H9 (cell line): ENCODE measurements at places on chromosomes 3 and 15. TPM values are rescaled to one million over a fixed set of nuclear protein-coding genes. Genes with fewer than 3 reads are reported as not detected.

Gene LRRC28
- total RNA-seq = 15.0 and 17.6 TPM in 2 replicates

- peaks cover 64% of the 10 kb centered on the region for H3K36me3 ChIP-seq
- peak; percentile 51 for DNase-seq
- H3K4me1 ChIP-seq = no peaks in the 10 kb centered on the region
- no peaks in the 10 kb centered on the region for H3K27me3 ChIP-seq
- H3K27ac ChIP-seq = no peak overlapping the region
These were observed 14.1 kb upstream of the CXCR6 start for GRCh38 chr3:45929042-45929679.

Gene TIPIN
- 26.9 and 28.3 TPM in 2 replicates for total RNA-seq

- H3K36me3 ChIP-seq = no peaks in the 10 kb centered on the region
- peaks cover 22% of the 10 kb centered on the region; the same call in 1 of the 2 replicates for H3K27me3 ChIP-seq
- H3K4me1 ChIP-seq = no peaks in the 10 kb centered on the region
These were observed 492 bp upstream of the FAM43A start for GRCh38 chr3:194685065-194685717.

- H3K27ac ChIP-seq = no peak overlapping the region
- peaks cover 3% of the 10 kb centered on the region; the same call in 1 of the 3 replicates for H3K36me3 ChIP-seq
- DNase-seq = no peak
- H3K4me1 ChIP-seq = no peaks in the 10 kb centered on the region
- no peak overlapping the region for H3K4me3 ChIP-seq
- no peaks in the 10 kb centered on the region for H3K27me3 ChIP-seq
These were observed 136.6 kb downstream of the SUCLG2 start for GRCh38 chr3:67517781-67518180.

Gene LDHAL6B
- not detected in 2 replicates for total RNA-seq

Gene NOX5
- total RNA-seq = 0.04 TPM in 1 of 2 replicates, not detected in the other

Gene PIGBOS1
- total RNA-seq = 10.4 and 11.5 TPM in 2 replicates

Gene GPR149
- not detected in 2 replicates for total RNA-seq

Gene FOXL2
- total RNA-seq = 0.22 and 0.29 TPM in 2 replicates

DNA sequence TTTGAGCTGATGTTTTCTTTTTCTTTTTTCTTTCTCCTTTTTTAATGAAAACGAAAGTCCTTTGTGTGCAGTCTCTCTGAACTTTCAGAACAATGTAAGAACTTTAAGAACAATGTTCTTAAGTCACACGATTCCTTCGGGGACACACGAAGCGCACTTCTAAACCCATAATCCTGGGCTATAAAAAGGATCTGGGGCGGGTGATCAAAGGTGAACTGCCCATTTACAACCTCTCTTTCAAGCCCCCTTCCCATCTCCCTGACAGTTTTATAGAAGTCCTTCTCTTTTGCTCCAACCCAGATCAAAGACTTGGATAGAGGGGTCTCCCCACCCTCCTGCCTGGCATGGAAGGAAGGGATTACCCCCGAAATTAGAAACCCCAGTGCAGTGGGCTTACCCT, 126.8 kb downstream of the BDH1 start:
- H3K36me3 ChIP-seq = no peaks in the 10 kb centered on the region
- no peak overlapping the region for H3K4me3 ChIP-seq
- H3K27ac ChIP-seq = no peak overlapping the region
- no peaks in the 10 kb centered on the region for H3K27me3 ChIP-seq
- no peak for DNase-seq

GRCh38 chr3:103393395-103394186, 958.8 kb downstream of the ZPLD1 start:
- H3K4me3 ChIP-seq = no peak overlapping the region
- H3K4me1 ChIP-seq = no peaks in the 10 kb centered on the region
- H3K36me3 ChIP-seq = no peaks in the 10 kb centered on the region
- H3K27ac ChIP-seq = no peak overlapping the region
- no peak for DNase-seq

- no peak overlapping the region for H3K27ac ChIP-seq
- no peak for DNase-seq
- no peak overlapping the region for H3K4me3 ChIP-seq
- no peaks in the 10 kb centered on the region for H3K27me3 ChIP-seq
These were observed 288.9 kb downstream of the FAM43A start for GRCh38 chr3:194974468-194975135.

Gene SOX14
- 0.35 and 0.57 TPM in 2 replicates for total RNA-seq

Gene CLDN16
- total RNA-seq = not detected in 2 replicates

GRCh38 chr3:33646406-33646805, 71.6 kb downstream of the CLASP2 start:
- no peaks in the 10 kb centered on the region for H3K36me3 ChIP-seq
- H3K4me3 ChIP-seq = no peak overlapping the region
- DNase-seq = no peak
- peaks cover 3% of the 10 kb centered on the region for H3K4me1 ChIP-seq
- no peaks in the 10 kb centered on the region for H3K27me3 ChIP-seq

DNA sequence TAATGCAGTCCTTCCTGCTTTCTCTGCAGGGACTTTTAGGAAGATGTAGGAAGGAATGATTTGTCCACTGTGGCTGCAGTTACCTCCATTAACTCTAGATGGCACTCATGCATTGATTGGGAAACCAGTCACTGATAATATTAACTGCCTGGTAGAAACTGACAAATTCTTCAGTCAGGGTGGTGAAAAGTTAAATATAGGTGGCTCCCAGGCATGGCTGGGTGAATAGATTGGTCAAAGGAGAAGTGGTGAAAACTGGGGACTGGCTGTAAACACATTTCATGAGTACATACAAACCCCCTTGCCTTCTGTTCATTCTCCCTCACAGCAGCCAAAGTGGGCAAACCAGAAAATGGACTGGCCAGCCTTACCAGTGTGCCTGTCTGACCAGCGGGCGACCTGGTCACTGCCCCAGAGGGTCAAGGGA, 333.4 kb downstream of the THSD4 start:
- peak; percentile 63 for DNase-seq
- no peaks in the 10 kb centered on the region for H3K27me3 ChIP-seq

Gene LRRIQ4
- total RNA-seq = 0.26 TPM in 1 of 2 replicates, not detected in the other

GRCh38 chr15:75590239-75590638, 11.1 kb upstream of the PTPN9 start:
- no peak for DNase-seq
- H3K36me3 ChIP-seq = no peaks in the 10 kb centered on the region
- H3K4me3 ChIP-seq = no peak overlapping the region

DNA sequence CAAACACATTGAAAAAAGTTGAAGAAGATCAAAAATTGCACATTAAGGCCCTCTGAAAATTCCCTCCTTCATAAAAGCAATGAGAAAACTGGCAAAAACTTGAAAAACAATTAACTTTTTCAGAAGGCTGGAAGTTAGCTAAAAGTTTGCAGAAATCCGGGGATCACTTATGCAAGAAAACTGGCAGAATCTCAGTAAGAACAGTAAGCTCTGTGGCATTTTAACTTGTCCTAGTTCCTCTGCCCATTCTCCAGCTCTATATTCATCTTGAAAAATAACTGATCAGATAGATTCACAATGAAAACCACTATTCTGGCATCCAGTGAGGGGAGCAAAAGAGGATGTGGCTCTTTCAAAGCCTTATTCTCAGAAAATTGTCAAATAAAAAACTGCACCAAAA, 566.8 kb downstream of the NTRK3 start:
- H3K4me1 ChIP-seq = no peaks in the 10 kb centered on the region
- 0 out of 3 replicates have a peak, but pooled peaks cover 1% of the 10 kb centered on the region for H3K36me3 ChIP-seq
- H3K27ac ChIP-seq = no peak overlapping the region
- no peak overlapping the region for H3K4me3 ChIP-seq
- no peaks in the 10 kb centered on the region for H3K27me3 ChIP-seq
- DNase-seq = no peak

DNA sequence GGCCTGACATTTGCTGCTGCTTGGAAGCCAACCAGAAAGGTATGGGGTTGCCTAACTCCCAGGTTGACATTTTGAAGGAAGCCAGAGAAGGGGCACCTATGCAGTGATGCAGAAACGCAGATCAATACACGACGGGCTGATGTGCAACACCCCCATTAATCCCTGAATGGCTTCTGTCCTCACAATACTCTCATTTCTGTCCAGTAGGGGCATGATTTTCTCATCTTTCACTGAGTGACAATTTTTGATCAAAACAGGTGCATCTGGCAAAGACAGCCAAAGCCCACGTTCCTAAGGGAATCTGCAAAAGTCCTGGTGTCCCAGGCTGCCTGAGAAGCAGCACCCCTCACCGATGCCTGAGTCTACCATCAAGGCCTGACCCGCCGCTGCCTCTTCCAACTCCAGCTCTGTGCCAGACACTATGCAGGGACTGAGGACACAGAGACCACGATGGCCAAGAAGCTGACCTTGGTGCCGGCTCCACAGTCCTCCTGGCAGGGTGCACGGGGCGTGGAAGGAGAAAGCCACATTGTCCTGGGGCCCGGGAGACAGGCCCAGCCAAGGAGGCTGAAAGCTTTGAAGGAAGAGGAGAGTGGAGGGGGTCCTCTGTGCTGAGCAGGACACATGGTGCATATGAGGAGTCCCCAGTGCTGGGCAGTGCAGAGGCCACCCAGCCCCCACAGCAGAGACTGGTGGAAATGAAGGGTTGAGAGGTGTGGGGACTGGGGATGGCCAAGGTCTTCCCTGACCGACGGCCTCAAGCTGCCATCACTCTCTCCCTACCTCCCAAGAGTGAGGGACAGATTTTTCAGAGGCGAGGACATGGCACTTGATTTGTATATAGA, 159.6 kb downstream of the NUP210 start:
- no peak overlapping the region for H3K4me3 ChIP-seq
- no peak for DNase-seq
- H3K36me3 ChIP-seq = no peaks in the 10 kb centered on the region
- no peaks in the 10 kb centered on the region for H3K27me3 ChIP-seq
- no peak overlapping the region for H3K27ac ChIP-seq

Gene ALG1L2
- total RNA-seq = 0.94 and 1.2 TPM in 2 replicates

Gene TRIM42
- not detected in 2 replicates for total RNA-seq

Gene TMC3
- not detected in 2 replicates for total RNA-seq

Gene IL5RA
- not detected in 2 replicates for total RNA-seq

DNA sequence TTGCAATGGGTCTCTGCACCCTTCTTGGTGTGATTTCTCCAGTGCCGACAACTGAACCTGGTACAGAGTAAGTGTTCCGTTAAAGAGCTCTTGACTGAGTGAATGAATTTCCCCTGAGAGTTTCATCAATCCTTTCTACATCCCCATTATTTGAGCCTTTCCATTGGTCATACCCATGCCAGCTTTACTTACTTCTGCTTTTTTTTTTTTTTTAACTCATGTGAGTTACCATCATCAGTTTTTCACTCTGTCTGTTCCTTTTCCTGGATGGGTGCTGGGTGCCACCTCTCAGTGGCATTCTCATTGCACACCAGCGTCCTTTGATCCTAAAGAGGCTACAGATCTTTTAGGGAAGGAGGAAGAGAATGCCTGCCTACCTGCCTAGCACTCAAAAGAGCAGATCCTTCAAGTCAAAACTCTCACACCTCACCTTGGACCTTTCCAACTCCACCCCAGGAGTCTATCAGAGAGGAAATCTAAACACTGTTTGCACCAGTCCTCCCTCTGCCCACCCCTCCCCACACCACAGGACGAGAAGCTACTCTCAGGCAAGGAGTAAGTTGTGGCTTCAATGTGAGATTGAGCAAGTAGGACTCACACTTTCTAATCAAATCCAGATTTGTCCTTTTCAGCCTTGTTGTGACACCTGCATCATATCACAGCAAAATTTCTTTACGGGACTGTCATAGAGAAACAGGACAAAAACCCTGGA, 13.1 kb upstream of the USP3 start:
- no peak overlapping the region for H3K27ac ChIP-seq
- H3K4me3 ChIP-seq = no peak overlapping the region
- no peaks in the 10 kb centered on the region for H3K36me3 ChIP-seq

DNA sequence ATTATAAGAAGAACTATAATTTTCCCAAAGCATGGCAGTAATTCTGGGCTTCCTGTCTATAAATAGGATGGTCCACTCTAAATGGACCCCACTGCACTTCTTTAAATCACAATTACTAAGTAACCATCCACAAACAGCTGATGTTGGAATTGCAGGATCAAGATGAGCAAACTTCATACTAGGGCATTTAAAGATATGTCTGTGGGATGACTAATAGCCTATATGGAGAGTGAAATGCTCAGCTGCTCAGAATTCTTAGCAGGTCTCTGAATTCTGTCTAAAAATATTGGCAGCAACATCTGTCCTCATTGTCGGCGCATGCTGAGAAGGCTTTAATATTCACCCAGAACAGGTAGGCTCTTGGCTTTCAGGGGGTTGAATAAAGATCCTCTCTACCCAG, 140.4 kb downstream of the SATB1 start:
- no peaks in the 10 kb centered on the region for H3K36me3 ChIP-seq
- no peak overlapping the region for H3K4me3 ChIP-seq
- H3K4me1 ChIP-seq = no peaks in the 10 kb centered on the region
- H3K27ac ChIP-seq = no peak overlapping the region

Gene PRRT3
- 18.8 and 19.5 TPM in 2 replicates for total RNA-seq

GRCh38 chr3:196232154-196232881, 16.0 kb downstream of the SLC51A start:
- H3K27me3 ChIP-seq = no peaks in the 10 kb centered on the region
- DNase-seq = no peak
- H3K4me1 ChIP-seq = no peaks in the 10 kb centered on the region
- peaks cover 17% of the 10 kb centered on the region for H3K36me3 ChIP-seq
- no peak overlapping the region for H3K4me3 ChIP-seq

- H3K27ac ChIP-seq = no peak overlapping the region
- no peak for DNase-seq
These were observed 27.5 kb upstream of the TGM5 start for GRCh38 chr15:43294091-43294706.

Gene CAV3
- not detected in 2 replicates for total RNA-seq

DNA sequence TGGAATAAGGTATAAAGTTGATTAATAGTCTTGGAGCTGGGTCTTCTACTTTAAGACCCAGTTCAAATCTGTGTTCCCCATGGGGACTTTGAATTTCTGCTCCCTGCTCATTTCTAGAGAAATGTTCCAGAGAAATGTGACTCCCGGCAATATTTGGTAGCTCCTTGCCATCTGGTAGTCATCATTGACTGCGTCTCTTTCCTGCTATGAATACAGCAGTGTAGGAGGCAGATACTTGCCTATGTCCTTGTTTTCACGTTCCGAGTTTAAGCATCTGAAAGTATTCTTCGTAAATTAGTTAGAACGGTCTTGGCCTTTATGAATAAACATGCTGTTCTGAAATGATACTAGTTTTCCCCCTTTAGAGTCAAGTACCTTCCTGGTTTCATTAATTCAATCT, 352.9 kb downstream of the PTPRG start:
- H3K27ac ChIP-seq = no peak overlapping the region
- peaks cover 12% of the 10 kb centered on the region; the same call in 1 of the 2 replicates for H3K4me1 ChIP-seq
- no peaks in the 10 kb centered on the region for H3K36me3 ChIP-seq

Gene LYZL4
- total RNA-seq = not detected in 2 replicates

- H3K27me3 ChIP-seq = no peaks in the 10 kb centered on the region
- no peak overlapping the region for H3K27ac ChIP-seq
- no peak for DNase-seq
- no peaks in the 10 kb centered on the region for H3K36me3 ChIP-seq
- no peaks in the 10 kb centered on the region for H3K4me1 ChIP-seq
These were observed 30.2 kb downstream of the ZXDC start for GRCh38 chr3:126445506-126445905.

- no peaks in the 10 kb centered on the region for H3K36me3 ChIP-seq
- H3K4me3 ChIP-seq = no peak overlapping the region
- no peaks in the 10 kb centered on the region for H3K27me3 ChIP-seq
- no peaks in the 10 kb centered on the region for H3K4me1 ChIP-seq
- DNase-seq = no peak
These were observed 310.7 kb downstream of the RBMS3 start for GRCh38 chr3:29591579-29591978.
